Ecto neural progenitor cell (in vitro differentiated cells): ENCODE measurements at places on chromosomes 16 and 17.
A peak's percentile ranks its signal among the peaks of the same experiment; 100 is the strongest.

DNA sequence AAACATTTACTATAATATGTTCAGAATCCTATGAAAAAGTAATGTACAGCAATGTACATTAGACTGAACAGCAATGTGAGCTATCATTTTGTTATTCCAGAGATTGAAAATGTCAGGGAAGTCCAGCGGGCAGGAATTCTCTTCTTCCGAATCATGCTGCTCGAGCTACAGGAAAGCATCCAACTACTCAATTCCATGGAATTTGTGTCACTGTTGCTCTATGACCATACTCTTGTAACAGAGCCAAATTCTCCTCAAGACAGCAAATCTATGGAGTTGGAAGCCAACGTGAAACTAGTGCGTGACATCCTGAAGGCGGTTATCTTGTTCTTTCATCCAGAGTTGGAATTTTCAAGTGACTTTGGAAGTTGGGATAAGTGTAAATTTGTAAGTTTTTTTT is 24.8 kb upstream of the NSRP1 start:
- no peak for DNase-seq

GRCh38 chr17:69654981-69655855 is 240.7 kb downstream of the MAP2K6 start:
- no peak for DNase-seq

DNA sequence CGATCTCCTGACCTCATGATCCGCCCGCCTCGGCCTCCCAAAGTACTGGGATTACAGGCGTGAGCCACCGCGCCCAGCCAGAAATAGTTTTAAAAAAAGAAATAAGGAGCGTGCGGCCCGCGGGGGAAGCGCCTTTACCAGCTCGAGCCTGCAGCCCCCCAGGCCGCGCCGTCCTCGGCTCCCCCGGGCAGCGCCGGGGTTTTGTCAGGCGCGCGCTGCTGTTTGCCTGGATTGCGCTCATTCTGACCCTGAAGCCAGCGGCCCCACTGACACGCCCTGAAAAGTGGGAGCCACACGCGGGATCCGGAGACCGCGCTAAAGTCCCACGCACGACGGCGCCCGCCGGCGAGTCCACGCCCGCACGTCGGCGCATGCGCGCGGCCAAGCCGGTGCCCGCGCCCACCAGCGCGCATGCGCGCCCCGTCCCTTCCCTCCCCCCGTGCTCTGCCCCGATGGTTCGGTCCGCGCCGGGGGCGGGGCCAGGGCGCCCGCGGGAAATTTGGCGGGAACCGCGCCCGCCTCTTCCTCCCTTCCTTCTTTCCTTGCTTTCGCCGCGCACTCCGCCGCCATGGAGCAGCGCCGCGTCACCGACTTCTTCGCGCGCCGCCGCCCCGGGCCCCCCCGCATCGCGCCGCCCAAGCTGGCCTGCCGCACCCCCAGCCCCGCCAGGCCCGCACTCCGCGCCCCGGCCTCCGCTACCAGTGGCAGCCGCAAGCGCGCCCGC is at the start of gene CDT1:
TSS of gene CDT1 (plus strand) at position 526 of the 724 bp plus-strand sequence. CDS start at position 569, 43 bp downstream.
- DNase-seq, result peak; percentile 94

DNA sequence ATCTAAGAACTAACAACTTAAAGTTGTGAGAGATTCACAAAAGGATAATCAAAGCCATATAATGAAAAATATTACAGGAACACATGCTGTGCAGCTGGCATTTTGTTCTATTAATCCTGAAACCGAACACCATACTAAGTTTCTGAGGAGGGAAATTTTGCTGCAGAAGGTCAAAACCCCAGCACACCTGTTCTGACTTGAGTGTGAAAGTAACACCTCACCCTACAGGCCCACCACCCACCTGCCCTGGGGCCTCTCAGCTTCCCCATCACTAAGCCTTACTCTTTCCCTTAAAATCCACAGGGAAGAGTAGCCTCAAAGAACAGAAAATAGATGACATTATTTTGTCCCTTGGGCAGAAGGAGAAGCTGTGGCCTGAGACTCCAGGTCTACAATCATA is 44.8 kb downstream of the STAT5A start:
- no peak for DNase-seq

DNA sequence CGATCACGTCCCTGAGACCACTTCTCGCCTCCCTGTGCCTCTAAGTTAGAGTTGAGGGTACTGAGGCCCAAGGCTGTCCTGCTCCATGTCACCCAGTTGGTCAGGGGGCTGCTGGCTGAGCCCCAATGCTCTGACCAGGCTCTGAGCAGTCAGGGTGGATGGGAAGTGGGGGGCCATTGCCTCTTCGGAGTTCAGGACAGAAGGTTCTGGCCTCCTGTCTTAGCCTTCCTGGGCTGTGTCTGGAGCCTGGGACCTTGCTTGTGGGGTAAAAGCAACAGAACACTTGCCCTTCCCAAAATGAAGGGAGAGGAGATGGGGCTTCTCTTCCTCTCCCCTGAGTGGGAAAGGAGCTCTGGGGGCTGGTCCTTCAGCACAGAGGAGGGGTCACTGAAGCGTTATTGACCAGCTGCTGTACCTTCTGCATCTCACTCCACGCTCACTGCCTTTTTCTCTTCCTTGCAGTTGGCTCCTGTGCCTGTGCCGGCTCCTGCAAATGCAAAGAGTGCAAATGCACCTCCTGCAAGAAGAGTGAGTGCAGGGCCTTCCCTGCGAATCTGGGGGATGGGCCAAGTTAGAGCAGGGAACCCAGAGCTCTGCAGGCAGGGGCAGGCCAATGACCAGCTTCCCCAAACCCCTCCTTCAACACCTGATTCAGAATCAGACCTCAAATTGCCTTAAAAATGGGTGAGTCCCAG is 580 bp downstream of the MT1X start:
- no peak for DNase-seq

DNA sequence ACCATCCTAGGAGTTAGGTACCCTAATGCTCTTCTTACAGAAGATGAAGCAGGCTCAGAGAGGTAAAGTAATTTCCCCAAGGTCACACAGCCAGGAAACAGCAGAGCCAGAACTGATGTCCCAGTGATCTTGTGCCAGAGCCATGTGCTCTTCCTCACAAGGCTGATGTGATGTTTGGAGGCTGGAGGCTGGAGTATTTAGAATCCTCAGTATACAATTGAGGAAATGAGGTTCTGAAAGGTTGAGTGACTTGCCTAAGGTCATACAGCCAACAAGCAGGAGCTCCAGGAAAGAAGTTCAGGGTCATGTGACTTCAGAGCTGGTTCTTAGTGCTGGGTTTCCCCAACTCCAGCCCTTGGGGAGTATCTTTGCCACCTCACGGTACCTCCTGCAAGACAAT is 18.5 kb downstream of the ITPRIPL2 start:
- DNase-seq, result no peak

DNA sequence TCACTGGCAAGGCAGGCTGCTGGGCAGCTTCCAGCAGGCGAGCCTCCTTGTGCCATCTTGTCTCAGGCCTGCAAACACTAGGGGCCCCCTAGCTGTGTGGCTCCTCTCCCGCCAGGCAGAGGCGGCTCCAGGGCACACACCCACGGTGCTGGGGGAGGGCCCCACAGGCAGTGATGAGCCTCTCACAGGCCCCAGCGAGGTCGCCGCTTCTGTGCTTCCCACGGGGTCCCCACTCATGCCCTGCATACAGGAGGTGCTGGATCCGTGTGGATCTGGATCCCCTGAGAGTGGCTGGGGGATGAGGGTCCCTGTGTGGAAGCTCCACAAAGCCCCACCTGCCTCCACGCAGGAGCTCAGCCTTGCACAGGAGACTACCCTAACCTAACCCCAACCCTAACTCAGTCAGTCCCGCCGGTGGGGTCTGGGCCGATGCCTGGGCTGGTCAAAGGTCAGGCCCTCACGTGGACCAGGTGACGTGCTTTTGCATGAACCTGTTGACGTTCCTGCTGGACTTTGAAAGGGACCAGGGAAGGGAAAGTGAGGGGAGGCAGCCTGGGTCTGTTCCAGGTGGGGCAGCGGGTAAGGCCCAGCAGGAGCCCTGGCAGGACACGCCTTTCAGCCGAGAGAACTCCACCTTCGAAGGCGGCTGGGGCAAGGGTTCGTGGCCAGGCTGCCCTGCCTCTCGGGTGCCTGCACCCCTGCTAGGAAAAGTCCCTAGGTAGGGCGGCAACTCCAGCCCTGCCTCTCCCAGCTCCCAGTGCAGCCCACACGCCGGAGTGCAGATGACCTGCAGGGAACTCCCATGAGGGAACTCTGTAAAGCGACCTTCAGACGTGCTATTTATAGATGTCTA is 5.2 kb downstream of the SECTM1 start:
- no peak for DNase-seq

DNA sequence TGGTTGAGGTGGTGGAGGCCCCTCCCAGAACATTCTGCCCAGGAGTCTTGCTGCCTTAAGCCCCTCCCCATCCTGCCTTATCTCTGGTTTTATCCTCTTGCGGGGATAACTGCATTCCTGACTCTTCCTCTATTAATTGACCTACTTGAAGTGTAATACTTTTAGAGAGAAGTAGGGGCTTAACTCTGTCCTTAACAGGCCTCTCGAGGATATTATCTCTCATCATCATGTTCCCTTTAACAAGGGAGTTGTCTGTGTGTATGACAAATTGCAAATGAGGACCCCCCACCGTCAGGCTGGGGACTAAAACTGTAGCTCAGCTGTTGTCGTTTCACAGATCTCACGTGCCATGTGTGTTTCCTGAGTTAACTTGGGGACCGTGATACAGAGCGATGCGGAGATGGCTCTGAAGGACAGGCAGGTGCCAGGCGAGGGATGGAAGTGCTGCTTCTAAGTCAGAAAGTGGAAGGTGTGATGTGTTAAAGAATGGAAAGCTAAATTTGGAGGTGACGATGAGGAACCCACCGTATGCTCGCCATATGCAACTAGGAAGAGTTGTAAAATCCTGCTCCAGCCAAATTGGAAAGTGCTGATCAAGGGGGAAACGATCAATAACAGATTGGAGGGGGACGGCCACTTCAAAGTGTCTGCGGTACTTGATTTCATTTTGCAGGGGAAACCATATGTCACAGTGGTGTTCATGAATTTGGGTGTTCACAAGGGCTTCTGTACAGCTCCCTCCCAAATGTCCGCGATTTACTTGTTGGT is 106.3 kb downstream of the RPTOR start:
- no peak for DNase-seq

DNA sequence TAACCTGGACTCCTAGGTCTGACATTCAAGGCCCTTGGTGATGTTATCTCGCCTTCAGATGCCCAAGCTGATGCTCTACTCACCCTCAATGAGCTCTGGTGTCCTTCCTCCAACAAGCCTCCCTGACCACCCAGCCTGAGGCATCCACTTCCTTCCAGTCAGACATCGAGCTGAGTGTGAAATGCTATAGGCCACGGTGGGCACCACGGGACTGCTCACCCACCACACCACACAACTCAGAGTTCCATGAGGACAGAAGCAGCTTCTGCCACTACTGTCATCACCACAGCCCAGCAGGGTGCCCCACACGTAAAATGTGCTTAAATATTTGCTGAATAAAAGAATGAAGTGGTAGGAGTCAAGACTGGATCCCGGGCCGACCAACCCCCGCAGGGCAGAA is 12.0 kb downstream of the CREBBP start:
- no peak for DNase-seq

DNA sequence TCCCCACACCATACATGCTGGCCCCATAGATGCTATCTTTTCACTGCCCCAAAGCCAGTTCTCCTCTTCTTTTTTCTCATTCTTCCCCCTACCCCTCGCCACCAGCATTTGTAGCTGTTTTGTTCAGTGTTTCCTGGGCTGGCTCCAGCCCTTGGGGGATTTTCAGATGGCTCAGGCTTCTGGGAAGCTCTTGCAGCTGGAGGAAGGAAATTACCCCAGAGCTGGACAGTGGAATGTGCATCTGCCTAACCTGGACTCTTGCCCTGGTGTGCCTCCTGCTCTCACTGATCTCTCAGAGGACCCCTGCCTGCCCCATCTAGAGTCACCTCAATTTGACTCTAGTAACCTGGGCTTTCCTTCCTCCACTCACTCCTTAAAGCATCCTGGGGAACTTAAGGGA is 82.8 kb downstream of the MYH13 start:
- no peak for DNase-seq

DNA sequence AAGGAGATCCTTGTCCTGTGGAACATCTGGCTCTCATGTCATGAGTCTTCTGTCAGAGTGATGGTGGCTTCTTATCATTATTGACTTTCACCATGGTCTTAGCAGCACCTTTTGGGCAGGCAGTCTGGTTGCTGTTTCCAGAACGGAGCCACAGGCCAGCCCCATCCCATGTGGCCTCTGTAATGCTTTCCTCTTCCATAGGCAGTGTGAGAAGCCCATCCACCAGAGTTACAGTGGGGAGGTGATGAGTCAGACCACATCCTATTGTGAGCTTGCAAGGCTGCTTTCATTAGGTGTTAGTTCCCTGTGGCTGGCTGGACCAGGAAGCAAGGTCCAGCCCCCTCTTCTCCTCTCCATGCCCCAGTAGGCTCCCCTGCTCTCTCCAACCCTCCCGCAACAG is 30.8 kb upstream of the SPACA3 start:
- DNase-seq, result no peak

DNA sequence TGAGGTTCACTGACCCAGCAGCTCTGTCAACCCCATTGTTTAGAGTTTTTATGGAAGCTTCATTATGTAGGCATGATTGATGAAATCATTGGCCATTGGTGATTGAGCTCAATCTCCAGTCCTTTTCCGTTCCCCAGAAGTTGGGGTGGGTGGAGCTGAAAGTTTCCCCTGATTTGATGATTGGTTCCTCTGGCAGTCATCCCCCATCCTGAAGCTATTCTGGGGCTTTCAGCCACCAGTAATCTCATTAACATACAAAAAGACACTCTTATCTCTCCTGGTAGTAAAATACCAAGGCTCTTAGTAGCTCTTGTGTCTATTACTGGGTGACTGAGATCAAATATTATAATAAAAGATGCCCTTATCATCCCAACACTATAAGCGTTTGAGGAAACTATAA is 67.1 kb downstream of the TANC2 start:
- no peak for DNase-seq

GRCh38 chr16:4019371-4019791 is 96.9 kb downstream of the ADCY9 start:
- DNase-seq, result no peak

GRCh38 chr16:3797473-3797872 is 80.1 kb upstream of the TRAP1 start:
- DNase-seq, result no peak

DNA sequence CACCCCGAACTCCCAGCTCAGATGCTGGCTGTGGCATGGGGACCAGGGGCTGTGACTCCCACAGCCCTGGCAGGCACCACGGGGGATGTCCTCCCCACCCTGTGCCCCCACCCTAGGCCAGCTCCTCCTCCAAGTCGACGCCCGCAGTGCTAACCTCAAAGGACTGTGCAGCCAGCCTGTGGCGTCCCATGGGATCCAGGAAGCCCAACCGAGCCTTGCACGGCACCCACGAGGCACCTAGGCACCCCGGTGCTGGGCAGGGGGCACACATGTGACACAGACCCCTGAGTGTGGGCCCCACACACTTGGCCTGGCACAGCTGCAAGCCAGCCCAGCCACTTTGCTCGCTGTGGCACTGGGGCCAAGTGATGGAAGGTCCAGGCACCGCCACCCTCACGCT is 3.9 kb downstream of the GCGR start:
- DNase-seq, result no peak

- no peak for DNase-seq
These were observed 64.7 kb downstream of the TOM1L2 start for GRCh38 chr17:17907469-17907868.

DNA sequence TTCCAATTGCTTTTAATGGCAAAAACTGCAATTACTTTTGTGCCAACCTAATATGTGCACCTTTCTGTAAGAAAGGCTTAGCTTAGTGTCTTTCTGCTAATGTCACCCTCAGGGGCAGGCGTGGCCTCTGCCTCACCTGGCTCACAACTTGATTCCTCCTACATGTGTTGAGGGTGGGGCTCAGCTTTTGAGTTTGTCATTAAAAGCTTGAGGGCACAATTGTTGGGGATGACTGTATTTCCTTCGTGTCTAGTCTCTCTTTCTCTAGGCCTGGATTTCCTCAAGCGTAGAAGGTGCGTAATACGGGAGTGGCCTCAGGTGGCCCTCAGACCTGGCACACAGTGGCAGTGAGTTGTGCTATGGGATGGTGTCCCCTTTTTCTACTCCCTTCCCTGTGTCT is 94.4 kb downstream of the CLEC16A start:
- DNase-seq, result no peak
